ENCODE measurements at places on chromosomes 5 and 9.
A peak's percentile ranks its signal among the peaks of the same experiment; 100 is the strongest.

- DNase-seq = no peak
These were observed 25.9 kb upstream of the TESK1 start for GRCh38 chr9:35579130-35579529.

GRCh38 chr5:171649075-171649401 lies 136.6 kb upstream of the SMIM23 start:
- DNase-seq = no peak

- DNase-seq = no peak
These were observed 7.1 kb downstream of the NFX1 start for GRCh38 chr9:33297432-33297831.

DNA sequence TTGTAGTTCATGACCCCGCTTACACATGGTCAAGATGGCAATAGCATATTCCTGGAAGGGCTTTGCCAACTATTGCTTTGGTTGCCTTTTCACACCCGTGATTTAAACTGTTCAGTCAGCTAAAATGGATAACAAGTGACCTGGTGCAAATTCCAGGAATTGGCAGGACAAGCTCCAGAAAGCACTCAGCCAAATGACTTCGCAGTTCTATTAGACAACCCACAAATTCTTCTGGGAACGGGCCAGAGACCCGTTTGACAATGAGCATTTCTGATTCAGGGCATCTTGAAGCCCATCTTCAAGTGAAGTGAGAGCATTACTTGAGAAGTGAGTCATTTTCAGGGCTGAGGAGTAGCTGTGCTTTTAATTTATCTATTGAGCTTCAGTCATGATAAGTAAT lies 165.0 kb downstream of the DROSHA start:
- DNase-seq = no peak

DNA sequence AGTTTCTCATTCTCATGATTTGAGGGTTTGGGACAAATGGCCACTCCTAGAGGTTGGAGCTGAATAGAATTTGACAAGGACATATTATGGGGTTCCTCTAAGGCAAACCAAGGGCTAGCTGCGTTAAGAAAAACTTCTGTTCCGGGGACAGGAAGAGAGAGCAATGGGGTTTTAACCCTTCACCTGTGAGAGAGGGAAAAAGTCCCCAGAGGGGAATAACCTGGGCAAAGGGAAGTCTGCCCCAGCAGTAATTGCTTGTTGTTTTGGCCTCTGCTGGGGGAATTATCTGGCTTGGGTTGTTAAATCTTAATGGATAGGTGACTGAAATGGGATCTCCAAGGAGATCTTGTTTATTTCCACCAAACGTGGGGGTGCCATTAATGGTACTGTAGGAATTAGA lies 110.1 kb upstream of the MOCS2 start:
- DNase-seq = no peak

DNA sequence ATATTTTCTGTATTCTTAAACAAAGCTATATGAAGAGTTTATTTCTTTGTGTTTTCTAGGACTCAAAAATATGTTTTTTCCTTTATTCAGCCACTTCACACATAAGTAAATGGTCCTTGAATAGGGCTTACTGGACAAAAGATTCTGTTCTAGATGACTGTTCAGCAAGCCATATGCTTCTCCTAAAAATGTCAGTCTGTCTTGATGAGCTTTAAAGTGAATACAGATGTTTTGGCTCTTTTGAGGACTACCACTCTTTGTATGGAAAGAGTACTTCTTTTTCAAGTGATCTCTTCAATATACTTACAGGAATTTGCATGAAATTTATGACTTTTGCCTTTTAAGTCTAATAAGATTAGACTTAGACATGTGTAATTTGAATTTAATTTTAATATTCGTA lies 8.4 kb downstream of the NDUFS4 start:
- no peak for DNase-seq

DNA sequence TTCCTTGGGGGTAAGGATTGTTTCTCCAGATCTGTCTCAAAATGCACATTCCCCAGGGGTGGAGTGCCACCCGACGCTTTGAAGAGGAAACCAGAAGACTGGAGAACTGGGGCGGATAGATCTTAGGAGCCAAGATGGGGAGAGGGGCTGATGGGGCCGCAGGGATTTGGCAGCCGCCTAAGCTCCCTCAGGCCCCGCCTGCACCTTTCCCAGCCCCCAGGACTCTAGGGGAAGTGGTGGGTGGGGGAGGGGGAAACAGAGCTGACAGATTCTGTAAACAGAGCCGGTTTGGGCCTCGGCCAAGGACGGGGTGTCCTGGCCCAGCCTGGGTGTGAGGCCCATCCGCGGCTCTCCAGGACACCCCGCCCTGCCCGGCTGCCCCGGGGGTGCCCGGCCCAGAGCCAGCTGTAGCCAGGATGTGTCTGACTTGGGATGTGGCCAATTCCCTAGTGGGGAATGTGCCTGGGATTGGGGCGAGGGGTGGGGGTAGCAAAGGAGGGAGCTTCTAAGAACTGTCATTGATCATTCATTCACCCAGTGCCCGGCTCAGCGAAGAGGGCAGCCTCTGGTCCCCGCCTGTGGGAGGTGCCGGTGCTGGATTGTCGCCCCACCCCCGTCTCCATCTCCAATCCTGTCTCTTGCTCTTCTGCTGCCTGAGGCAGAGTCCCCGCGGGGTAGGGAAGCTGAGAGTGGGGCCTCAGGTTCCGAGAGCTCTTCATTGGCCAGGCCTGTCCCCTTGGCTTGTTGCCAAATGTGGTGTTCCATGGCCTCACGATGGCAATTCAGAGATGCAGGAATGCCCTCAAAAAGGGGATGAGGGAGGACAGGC lies 54.8 kb upstream of the CDKN2AIPNL start:
- DNase-seq = no peak

DNA sequence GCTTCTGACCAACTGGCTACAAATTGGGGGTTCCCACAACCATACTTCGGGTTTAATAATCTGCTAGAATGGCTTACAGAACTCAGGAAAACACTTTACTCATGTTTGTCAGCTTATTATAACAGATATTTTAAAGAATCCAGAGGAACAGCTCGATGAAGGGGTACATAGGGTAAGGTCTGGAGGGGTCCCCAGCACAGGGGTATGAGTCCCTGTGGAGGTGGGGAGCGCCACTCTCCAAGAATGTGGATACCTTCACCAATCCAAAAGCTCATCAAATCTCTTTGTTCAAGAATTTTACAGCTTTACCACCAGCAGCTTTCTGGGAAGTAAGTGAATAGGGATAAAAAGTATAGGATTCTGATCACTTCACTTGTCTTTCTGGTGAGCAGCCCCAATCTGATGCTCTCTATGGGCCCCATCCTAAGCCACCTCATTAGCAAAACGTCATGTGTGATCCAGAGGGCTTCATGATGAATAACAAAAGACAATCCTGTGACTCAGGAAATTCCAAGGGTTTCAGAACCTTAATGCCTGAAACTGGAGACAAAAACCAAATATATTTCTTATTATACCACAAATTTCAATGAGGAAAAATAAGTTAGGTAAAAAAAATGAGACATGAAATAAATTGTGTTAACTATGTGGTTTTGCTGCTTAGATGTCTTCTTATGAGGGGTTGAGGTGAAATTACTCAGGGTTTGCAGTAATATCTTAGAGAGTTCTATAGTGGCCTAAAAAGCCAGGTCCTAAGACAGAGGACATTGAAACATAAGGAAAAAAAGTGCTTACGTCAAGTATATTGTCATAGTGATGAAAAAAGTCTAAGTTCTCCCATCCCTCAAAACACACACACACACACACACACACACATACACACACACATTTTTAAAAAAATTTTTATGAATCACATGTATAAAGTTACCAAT lies 290.5 kb downstream of the ANXA1 start:
- no peak for DNase-seq

DNA sequence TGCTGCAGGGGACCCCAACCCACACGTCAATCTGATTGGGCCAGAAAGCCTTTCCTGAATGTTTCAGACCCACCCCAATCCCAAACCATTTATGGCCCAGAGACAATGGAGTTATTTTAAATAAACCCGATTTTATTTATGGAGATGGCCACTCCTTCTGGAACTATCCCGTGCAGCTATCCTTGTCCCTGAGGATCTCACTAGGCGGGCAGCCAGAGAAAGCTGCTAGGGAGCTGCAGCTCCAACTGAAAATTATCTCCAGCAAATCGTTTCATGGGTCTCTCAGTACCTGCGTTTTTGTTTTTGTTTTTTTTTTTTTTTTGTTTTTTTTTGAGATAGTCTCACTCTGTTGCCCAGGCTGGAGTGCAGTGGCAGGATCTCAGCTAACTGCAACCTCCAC lies 23.0 kb downstream of the C1QTNF2 start:
- DNase-seq = no peak

- DNase-seq = no peak
These were observed 15.1 kb downstream of the KIF27 start for GRCh38 chr9:83906144-83906543.

GRCh38 chr5:178339272-178339671 lies 106.7 kb upstream of the PHYKPL start:
- no peak for DNase-seq

DNA sequence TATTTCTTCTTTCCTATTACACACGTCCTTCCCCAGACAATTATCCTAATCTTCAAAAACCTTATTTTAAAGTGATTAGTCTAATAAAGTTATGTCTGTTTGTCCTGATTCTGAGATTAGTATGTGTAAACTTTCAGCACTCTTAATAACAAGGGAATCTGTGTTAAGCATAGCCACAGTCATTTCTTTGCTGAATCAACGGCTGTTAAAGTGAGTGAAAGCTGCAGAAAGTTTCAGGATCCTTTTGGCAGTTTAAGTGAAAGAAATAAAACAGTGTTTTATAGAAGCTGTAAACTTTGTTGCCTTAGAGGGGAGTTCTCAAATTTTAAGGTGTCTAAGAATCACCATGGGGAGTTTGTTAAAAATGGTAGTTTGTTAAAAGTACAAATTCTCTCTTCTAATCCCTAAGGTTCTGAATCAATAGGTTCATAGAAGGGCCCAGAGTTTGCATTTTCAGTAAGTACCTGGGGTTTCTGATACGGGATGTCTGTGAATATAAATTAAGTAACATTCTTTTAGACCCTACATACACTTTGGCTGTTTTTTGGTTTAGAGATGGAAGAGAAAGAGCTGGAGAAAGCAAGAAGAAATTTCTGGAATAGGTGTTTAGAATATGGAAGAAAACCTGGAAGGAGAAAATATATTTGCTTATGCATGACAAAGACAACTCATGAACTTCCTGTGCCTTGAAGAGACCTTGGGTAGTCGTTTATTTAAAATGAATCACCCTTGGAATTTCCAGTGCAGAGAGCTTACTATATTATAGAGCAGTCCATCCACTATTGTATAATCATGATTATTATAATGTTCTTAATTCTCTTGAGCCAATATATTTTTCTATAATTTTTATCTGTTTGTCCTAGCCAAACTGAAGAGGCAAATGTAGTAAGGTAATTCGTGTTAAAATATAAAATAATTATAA lies 45.7 kb downstream of the SCAMP1 start:
- DNase-seq = peak; percentile 12

GRCh38 chr5:58262226-58262625 lies 197.7 kb downstream of the PLK2 start:
- DNase-seq = no peak

- no peak for DNase-seq
These were observed 8.9 kb downstream of the CERCAM start for GRCh38 chr9:128429513-128430086.

DNA sequence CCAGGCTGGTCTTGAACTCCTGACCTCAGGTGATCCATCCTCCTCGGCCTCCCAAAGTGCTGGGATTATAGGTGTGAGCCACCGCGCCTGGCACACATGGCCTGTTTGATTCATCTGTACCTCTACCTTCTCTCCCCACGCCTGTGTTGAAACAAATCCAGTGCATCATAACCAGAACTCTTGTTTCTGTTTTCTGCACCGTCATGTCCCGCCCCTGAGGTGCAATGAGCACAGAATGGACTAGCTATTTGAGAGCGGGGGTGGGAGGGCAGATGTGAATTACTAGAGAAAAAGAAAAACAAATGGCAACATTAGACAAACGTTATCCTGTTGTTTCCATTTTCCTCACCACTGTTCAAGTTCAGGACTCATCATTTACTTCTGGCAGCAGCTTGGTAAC lies 10.7 kb upstream of the FAM193B start:
- DNase-seq = no peak

GRCh38 chr5:120372899-120373298 lies 91.2 kb upstream of the PRR16 start:
- DNase-seq = no peak

DNA sequence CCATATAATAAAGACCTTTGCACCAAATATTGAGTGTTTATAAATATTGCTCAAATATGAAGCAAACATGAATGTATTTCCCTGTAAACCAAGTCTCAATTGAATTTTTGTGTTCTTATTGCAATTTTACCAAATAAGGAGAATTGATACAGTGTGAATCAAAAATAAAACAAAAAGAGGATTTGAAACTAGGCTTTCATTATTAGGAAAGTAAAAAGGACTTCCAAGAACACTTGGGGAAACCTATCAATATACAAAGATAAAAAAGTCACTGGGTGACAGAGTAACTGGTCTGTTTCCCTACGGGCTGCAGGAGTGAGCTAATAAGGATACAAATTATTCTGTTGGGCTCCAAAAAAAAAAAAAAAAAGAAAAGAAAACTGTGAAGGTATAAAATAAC lies 44.8 kb upstream of the SNX2 start:
- DNase-seq = no peak

GRCh38 chr9:122252796-122253195 lies 11.8 kb downstream of the RBM18 start:
- DNase-seq = no peak
